ENCODE measurements at places on chromosomes 11 and 22.

GRCh38 chr22:31086703-31087330 lies 5.7 kb downstream of the SMTN start:
- DNase-seq = no peak

- DNase-seq = no peak
These were observed 6.8 kb downstream of the TBC1D22A start for GRCh38 chr22:46769191-46769675.

GRCh38 chr22:41762980-41763779 lies 37.3 kb upstream of the CCDC134 start:
- DNase-seq = no peak

- no peak for DNase-seq
These were observed 23.1 kb upstream of the SEPTIN5 start for GRCh38 chr22:19691007-19691720.

- peak; percentile 71 for DNase-seq
These were observed 15.2 kb downstream of the MB start for GRCh38 chr22:35601743-35602615.

DNA sequence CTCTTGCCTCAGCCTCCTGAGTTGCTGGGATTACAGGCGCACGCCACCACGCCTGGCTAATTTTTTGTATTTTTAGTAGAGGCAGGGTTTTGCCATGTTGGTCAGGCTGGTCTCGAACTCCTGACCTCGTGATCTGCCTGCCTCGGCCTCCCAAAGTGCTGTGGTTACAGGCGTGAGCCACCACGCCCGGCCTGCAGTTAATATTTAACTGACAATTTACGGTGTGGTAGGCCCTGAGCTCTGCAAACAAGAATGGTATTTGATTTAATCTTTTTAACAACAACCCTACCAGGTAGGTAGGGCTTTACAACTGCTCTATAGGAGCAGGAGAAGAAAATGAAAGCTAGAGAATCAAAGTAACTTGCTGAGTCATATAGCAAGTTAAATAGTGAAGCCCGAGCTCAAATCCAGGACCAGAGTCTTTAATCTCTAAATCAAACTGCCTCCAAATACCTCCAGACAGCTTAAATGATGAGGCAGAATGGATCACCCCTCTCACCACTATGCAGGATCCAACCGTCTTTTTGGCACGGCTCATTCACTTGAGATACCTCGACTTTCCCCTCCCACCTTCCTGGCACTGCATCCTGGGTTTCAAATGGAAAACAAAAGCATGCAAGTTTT lies 9.4 kb downstream of the UEVLD start:
- DNase-seq = peak; percentile 50

DNA sequence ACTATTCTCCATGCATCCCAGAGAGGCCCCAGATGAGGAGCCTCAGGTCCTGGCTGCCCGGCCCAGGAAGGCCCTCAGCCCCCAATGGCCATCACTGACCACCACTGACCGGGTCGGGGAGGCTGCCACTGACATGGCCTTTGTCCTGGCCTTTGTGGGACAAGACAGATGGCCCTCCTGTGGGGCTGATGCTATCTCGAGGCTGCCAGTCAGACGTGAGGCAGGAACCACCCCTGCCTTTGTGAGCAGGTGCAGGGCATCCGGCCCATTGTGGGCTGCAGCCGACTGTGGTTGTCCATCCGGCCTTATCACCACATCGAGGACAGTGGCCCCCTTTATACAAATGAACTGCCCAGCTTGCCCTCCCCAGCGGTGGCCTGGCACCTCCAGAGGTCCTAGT lies 5.5 kb downstream of the GP1BB start:
- no peak for DNase-seq

DNA sequence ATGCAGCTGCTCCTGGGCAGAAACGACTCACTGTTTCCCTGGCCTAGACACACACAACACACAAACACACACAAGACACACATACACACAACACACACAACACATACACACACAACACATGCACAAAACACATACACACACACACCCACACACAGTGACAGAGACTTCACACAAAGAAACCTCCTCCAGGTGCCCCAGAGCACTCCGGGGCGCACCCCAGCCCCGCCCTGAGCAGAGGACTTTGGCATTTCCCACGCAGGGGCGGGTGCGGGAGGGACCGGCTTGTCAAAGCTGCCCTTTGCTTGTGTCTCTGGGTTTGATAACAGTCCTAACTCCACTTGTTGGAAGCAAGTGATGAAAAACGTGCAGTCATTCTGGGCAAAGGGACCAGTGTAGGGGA lies 6.5 kb downstream of the APOBEC3A start:
- DNase-seq = no peak

GRCh38 chr11:40037005-40037404 lies 1422.4 kb downstream of the LRRC4C start:
- DNase-seq = no peak

GRCh38 chr11:93845181-93846092 lies 5.0 kb downstream of the VSTM5 start:
- DNase-seq = no peak

DNA sequence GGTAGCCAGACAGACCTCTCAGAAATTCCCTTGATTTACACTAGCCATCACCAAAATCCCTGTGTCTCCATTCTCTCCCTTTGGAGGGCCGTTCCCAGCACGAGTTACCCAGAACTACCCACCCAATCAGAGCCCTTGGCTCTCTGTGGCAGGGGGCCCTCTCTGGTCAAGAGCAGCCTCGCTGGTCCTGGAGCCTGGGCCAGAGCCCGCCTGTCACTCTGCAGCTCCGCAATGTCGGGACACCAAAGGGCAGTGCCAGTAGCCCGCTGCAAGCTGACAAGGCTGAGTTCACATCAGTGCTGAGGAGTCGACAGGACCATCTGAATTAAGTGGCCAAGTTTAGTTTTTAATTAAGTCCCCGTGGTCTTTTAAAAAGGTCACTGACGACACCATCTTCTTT lies 241.6 kb downstream of the ST3GAL4 start:
- DNase-seq = no peak

DNA sequence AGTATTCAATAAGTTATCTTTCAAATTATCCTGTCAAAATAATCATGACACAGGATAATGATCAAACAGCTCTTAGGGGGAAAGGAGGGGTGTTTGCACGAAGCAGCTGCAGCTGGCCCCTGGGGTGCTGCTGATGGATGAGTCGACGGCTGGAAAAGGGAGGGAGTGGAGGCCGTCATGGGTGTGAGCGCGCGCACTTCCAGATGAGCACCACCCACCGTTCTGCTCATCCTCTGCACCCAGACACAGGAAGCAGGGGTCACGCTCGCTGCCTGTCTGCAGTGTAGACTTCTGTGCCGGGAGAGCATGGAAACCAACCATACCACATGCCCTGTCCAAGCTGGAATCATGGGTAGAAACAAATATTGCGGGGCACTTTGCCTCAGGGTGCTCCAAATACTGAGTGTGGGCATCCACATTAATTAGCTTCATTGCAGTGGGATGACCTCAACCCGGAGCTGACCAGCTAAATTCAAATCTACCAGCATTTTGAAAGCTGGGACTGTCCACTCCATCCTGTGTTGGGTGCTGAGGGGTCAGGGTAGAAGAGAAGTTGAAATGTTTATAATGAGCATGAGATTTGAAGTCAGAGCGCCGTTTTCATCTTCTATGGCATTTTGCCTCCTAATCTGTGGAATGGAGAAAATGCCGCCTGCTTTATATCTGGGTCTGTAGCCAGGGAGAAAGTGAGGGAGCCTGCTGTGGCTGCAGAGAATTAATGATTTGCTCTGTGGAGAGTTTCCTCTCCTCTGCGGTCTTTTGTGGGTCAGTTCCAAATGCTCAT lies 802.4 kb downstream of the TBC1D22A start:
- no peak for DNase-seq

DNA sequence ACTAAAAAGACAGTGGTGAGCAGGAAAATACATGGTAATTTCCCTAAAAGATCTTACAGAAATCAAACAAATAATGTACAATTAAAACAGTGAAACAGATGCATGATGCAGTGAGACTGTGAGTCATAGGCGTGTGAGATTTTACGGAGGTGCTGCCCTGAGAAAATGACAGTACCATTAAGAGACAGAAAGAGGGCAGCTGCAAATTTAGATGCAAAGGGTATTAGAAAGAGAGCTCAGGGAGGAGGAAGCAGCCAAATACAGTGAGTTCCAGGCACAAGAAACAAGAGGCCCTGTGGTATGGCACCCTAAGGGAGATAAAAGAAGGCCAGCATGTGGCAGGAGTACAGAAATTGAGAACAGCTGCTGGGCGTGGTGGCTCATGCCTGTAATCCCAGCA lies 88.5 kb upstream of the FIBIN start:
- peak; percentile 38 for DNase-seq

GRCh38 chr11:67400942-67401494 lies 640 bp downstream of the PPP1CA start:
- no peak for DNase-seq

GRCh38 chr22:46202897-46203600 lies 47.0 kb downstream of the CDPF1 start:
- no peak for DNase-seq

- no peak for DNase-seq
These were observed 115.5 kb downstream of the TEAD1 start for GRCh38 chr11:12789596-12790215.

DNA sequence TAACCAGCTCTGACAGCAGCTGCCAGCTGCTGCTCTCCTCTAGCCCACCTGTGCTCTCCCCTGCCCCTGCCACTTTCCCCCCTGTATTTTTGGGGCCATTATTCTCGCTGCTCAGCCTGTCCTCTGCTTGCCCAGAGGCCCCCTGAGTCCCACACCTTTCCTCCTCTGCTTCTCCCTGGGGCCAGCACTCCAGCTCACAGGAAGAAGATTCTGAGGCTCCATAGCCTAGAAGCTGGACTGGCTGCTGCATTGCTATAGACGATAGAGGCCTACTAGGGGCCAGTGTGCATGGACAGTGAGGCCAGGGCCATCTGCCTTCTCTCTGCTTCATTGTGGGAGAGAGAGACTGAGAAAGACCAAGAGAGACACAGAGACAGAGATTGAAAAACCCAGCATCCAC lies 679 bp downstream of the OMP start:
- DNase-seq = no peak

GRCh38 chr11:106879832-106880546 lies 138.3 kb downstream of the GUCY1A2 start:
- DNase-seq = no peak

DNA sequence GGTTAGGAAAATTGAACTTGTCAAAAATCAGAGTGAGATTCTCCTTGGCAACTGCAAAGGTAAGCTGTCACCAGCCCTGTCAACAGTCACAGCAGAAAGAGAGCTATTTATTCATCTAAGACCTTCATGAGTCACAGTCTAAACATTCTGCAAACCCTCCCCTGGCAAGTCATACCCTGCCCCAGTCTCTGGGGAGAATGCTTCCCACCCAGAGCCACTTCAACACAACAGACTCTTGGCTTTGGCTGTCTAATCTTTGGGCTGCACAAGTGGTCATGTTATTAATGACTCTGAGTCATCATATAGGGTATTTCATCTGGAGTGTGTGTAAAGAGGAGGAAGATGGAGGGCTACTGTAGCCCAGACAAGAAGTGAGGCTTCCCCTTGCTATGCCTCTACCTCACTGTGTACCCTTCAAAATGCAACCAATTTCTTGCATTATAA lies 153.4 kb downstream of the CCDC34 start:
- DNase-seq = peak; percentile 99

DNA sequence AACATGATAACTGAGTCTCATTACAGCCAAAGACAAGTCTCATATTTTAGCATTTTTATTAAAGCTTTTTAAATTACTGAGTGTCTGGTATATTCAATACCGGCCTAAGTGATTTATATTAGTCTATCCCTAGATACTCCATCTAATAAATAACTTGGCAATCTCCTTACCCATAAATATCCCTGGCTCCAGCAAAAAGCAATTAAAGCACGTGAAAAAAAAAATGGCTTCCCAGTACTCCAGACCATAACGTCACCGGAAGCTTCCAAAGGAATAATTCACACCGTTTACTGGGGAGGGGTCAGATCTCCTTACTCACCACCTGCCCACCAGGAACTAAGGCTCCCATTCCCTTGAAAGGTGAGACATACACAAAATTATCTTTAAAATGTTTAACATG lies 988.3 kb downstream of the OPCML start:
- DNase-seq = no peak

GRCh38 chr11:2072551-2073261 lies 66.5 kb downstream of the IGF2 start:
- no peak for DNase-seq

All from A172 (cell line).